ENCODE measurements at places on chromosomes 12 and 14. TPM values are rescaled to one million over a fixed set of nuclear protein-coding genes. Genes with fewer than 3 reads are reported as not detected.
A peak's percentile ranks its signal among the peaks of the same experiment; 100 is the strongest.

- H3K4me1 ChIP-seq = no peaks in the 10 kb centered on the region
- no peaks in the 10 kb centered on the region for H3K27me3 ChIP-seq
- H3K4me3 ChIP-seq = no peak overlapping the region
These were observed 4.4 kb upstream of the KRT85 start for GRCh38 chr12:52371716-52372115.

GRCh38 chr12:12891080-12891880 lies at the start of gene GPRC5A:
Gene GPRC5A, plus strand, starts transcription at chr12:12891562. Its CDS starts 16,688 bp downstream, at chr12:12908250.
- peak within 1 kb of the TSS; percentile 44 for H3K4me3 ChIP-seq
- peaks cover 36% of the 10 kb centered on the region for H3K4me1 ChIP-seq
- H3K27me3 ChIP-seq = no peaks in the 10 kb centered on the region
- DNase-seq = peak; percentile 93

DNA sequence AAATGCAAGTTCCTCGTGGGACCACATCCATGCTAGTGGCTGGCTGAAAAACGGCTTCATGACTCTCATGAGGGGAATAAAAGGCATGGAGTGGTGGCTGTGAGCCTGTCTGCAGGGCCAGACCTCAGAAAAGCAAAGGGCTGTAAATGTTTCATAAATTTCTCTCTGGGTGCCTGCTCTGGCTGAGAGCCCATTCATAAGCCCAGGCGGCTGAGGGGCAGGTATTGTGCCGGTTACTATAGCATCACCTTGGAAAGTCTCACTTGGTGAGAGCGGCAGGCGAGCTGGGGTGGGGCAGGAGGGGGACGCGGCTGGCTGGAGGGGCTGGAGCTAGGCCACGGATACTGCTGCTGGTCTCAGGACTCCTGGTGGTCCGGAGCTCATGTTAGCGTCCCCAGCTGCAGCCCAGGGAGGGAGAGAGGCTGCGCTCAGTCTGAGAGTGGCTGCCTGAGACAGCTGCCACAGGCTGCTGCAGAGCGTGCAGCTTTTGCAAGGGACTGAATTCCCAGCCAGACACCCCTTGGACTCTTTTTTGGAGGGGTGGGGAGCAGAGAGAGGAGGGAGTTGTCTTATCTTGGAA lies at the start of gene SLC17A8:
Gene SLC17A8 (plus strand): TSS at position 431 of the 580 bp plus-strand sequence. CDS start 318 bp downstream, outside the sequence.
- peaks cover 6% of the 10 kb centered on the region for H3K27me3 ChIP-seq
- peaks cover 3% of the 10 kb centered on the region for H3K4me1 ChIP-seq
- no peak within 1 kb of the TSS for H3K4me3 ChIP-seq

DNA sequence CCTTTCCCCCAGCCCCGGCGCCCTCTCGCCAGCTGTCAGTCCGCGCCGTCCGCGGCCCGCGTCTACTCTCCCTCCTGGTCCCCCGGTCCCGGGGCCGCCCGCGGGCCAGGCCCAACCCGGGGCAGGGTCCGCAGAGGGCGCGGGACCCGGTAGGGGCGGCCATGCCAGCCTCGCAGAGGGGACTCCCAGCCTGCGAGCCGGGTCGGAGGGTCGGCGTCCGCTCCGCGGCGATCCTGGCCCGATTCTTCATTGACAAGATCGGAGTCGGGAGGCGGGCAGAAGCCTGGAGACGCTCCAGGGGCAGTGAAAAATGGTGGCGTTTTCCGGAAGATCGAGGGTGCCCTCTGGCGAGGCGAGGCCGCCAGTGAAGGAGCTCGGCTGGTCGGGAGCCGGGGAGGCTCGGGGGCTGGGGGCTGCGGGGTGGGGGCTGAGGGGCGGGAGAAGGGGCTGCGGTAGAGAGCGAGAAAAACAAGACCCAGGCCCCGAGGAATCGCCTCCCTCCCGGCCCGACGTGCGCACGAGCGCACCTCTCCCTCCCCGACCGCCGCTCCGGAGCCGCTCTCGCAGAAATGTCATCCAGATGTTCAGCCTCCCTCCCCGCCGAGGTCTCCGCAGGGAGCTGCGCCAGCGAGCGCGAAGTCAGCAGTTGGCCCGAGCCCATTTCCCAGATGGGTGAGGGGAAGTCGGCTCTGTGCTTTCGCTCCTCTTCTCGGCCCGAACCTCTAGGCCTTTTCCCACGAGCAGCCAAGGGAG lies 647 bp upstream of the TGFB3 start:
- H3K27ac ChIP-seq = no peak overlapping the region
- peak overlapping the region; percentile 60 for H3K4me3 ChIP-seq
- no peaks in the 10 kb centered on the region for H3K36me3 ChIP-seq
- peaks cover 13% of the 10 kb centered on the region for H3K4me1 ChIP-seq

DNA sequence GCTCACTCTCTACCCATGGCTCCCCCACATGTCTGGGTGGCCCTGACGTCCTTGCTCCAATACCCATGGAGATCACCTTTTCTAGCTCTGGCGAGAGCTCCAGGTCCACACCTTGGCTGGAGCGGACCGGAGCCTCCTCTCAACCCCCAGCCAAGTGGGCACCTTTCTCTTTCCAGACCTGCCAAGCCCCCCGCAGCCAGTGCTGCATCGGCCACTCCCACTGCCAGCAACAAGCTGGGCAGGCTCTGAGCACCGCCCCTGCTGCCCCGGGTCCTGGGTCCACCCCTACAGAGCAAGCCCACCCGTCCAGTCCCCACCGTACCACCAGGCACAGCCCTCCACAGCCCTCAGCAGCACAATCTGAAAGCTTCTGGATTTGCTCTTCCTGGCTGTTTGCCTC lies 98.2 kb upstream of the C14orf180 start:
- no peaks in the 10 kb centered on the region for H3K4me1 ChIP-seq
- H3K27me3 ChIP-seq = 0 out of 2 replicates have a peak, but pooled peaks cover 3% of the 10 kb centered on the region
- DNase-seq = no peak

DNA sequence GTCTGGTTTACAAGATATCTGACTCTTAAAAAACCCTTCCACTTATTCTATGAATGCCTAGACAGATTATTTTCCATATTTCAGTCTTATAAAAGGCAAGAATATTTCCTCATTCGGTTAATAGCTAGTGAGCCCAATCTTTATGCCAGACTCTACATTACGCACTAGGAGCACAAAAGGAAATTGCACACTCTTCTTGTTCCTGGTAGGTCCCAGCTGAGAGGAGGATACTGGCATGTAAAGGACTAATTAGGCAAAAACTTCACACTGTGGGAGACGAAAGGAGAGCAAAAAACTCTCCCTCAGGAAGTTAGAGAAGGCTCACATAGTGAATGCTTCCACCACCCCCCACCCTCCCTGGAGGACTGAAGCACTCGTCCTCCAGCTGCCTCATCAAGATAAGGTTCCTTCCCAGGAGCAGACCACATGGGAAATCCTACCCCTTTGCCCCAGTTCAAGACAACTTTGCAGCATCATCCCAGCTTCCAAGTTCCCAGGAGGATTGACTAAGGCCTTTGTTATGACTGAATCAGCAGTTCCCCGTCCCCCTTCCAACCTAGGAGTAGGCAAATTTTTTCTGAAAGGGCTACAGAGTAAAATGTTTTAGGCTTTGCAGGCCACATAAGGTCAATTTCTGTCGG lies 14.5 kb downstream of the CAPZA3 start:
- peaks cover 40% of the 10 kb centered on the region for H3K4me1 ChIP-seq
- peaks cover 4% of the 10 kb centered on the region for H3K27me3 ChIP-seq
- H3K4me3 ChIP-seq = no peak overlapping the region
- no peaks in the 10 kb centered on the region for H3K36me3 ChIP-seq

DNA sequence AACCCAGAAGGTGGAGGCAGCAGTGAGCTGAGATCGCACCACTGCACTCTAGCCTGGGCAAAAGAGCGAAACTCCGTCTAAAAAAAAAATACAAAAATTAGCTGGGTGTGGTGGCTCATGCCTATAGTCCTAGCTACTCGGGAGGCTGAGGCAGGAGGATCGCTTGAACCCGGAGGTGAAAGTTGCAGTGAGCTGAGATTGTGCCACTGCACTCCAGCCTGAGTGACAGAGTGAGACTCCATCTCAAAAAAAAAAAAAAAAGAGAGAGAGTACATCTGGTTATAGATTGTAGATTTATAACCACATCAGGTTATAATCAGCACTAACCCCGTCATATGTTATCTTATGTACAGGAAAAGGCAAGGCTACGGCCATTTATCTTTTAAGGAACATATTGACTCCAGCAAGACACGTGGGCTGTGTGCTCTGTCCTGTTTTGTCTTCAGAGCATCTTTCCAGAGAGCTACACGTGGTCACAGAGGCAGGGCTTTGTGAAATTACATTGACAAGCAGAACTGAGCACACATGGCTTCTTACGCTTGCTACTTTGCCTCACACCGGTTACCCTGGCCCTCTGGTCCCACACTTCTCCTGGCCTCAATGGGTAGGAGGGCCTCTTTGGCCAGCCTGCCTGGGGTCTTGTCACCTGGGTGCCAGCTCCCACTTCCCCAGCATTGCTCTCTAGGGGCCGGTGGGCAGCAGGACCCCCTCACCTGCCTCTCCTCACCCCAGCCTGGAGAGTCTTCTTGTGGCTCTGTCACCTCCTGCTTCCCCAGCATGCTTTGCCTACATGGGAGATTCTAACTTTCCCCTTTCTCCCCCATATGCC lies 6.8 kb upstream of the DYNC1H1 start:
- H3K27me3 ChIP-seq = no peaks in the 10 kb centered on the region
- H3K4me3 ChIP-seq = no peak overlapping the region
- no peak for DNase-seq
- no peaks in the 10 kb centered on the region for H3K36me3 ChIP-seq
- peaks cover 12% of the 10 kb centered on the region for H3K4me1 ChIP-seq

- no peaks in the 10 kb centered on the region for H3K4me1 ChIP-seq
- H3K4me3 ChIP-seq = no peak overlapping the region
- DNase-seq = no peak
These were observed 668.1 kb downstream of the MED13L start for GRCh38 chr12:115609347-115609746.

GRCh38 chr12:1533602-1534304 lies 60.6 kb downstream of the FBXL14 start:
- no peak overlapping the region for H3K4me3 ChIP-seq
- no peak overlapping the region for H3K27ac ChIP-seq
- H3K4me1 ChIP-seq = peaks cover 18% of the 10 kb centered on the region
- peaks cover 35% of the 10 kb centered on the region for H3K27me3 ChIP-seq

TTC9 gene
- 0.38 TPM for total RNA-seq

NEDD8 gene
- total RNA-seq = 234 TPM

ERO1A gene
- 81.4 TPM for total RNA-seq

PTPN21 gene
- total RNA-seq = 16.1 TPM

Measured in SJSA1 (cell line).